Stimulated activated memory B cell treated with anti-CD40 and anti-IgM and Interleukin-4, amounts not matched to agents 10 μg/mL and 1 μg/mL and 100 μg/mL, for 72 hours (primary cell): ENCODE measurements at places on chromosomes 5 and 9.
A peak's percentile ranks its signal among the peaks of the same experiment; 100 is the strongest.

- peak; percentile 66 for ATAC-seq
Observed at GRCh38 chr9:6758248-6758497, 400 bp downstream of the KDM4C start.

GRCh38 chr5:10366310-10367272, 13.1 kb downstream of the MARCHF6 start:
- ATAC-seq, result no peak

- ATAC-seq, result no peak
Observed at GRCh38 chr5:167152561-167152960, 1138.9 kb upstream of the WWC1 start.

DNA sequence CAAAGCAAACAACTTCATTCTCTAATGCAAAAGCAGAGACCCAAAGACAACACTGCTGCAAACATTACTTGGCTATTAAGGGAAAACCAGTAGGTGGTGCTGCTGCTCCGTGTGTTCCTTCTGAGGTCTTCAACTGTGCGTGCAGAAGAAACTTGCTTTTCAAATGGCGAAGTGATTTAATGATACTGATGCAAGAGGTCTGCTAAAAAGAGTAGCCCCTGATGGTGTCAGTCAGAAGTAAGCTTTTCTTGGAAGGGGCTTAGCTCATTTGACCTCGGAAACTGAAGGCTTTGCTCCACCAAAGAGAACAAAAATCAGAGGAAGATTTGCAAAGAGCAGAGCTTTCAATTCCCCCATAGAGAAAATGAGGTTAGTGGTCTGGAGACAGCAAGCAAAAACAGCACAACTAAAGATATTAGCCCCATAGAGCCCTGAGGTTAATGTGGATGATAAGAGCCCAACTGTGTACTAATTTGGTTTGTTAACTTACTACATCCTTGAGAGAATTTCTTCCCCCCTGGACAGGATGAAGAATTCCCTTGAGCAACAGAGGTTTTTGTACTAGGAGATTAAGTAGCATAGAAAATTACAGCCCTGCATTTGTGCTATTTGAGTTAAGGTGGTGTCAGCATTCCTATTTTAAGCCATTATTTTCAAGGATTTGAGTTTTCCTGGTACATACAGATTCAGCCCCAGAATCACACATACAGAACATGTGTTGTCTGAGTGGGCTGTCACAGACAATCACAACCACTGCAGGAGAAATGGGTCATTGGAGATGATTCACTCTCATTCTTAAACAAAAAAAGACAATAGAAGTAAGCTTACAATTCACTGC, 153.2 kb upstream of the C9orf72 start:
- peak; percentile 27 for ATAC-seq

- no peak for ATAC-seq
Observed at GRCh38 chr9:105890046-105890822, 195.9 kb downstream of the TMEM38B start.

DNA sequence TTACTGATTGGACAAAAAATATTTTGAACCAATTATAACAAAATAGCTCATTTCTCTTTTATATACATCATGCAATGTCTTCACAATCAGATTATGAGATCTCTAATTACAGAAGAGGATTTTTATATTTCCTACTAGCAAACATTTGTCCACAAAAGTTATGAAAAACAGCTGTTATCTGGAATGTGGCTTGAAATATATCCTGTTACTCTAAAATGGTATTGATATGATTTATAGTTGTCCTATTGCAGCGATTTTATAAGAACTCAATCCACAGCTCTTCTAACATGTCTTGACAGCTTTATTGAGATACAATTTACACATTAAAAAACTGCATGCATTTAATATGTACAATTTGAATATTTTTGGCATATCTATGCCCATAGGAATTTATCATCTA, 779.9 kb upstream of the ACO1 start:
- ATAC-seq, result no peak

DNA sequence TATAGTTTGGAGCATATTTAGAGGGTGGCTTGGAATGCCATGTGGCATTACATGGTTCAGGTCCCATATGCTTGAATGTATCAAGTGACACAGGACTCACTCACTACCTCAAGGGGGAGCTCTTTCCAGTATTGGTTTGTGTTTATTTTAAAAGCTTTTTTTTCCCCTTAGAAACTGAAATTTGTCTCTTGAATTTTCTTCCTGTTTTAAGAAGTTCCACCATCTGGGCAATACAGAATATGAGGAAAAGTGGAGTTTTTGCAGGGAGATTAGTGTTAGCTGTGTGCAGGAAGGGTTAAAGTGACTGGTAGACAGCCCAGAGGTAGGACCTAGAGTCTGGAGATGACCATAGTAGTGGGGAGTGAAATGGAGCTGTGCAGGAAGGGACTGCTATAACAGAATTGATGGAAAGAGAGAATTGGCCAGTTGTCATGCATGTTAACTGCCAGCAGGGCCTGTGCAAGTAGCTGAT, 36.6 kb downstream of the CTNNA1 start:
- no peak for ATAC-seq
